Sigmoid colon (tissue), 7 donors: ENCODE measurements at places on chromosomes 2 and 18. TPM values are rescaled to one million over a fixed set of nuclear protein-coding genes. Genes with fewer than 3 reads are reported as not detected.

- H3K4me3 ChIP-seq: no peak overlapping the region
- no peak for DNase-seq
- H3K27me3 ChIP-seq: no peaks in the 10 kb centered on the region
Measured at GRCh38 chr2:56287974-56288373, 104.2 kb downstream of the CCDC85A start.

DNA sequence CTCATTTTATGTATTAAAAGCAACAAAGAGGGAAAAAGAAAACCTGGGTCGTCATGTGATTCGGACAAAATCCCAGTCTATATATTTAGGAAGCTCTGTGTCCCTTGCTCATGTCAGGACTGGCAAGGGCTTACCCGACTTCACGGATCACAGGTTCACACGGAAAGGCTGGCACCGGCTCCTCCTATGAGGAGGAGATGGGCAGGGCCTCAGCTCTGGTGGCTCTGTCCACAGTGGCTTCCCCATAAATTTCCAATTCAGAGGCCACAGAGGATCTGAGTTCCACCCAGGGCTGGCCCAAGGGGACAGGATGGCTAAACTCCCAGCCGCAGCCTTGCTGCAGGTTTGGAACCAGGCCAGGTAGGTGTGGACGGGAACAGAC lies 186.8 kb downstream of the BCL2 start:
- no peaks in the 10 kb centered on the region for H3K27me3 ChIP-seq
- H3K4me1 ChIP-seq: peaks cover 11% of the 10 kb centered on the region
- no peak overlapping the region for H3K4me3 ChIP-seq
- no peaks in the 10 kb centered on the region for H3K36me3 ChIP-seq

GRCh38 chr2:68387408-68388350 lies 22.6 kb downstream of the PLEK start:
- no peak overlapping the region for H3K4me3 ChIP-seq
- H3K27ac ChIP-seq: no peak overlapping the region
- DNase-seq: no peak
- H3K36me3 ChIP-seq: no peaks in the 10 kb centered on the region
- H3K27me3 ChIP-seq: no peaks in the 10 kb centered on the region
- peaks cover 5% of the 10 kb centered on the region for H3K4me1 ChIP-seq

DNA sequence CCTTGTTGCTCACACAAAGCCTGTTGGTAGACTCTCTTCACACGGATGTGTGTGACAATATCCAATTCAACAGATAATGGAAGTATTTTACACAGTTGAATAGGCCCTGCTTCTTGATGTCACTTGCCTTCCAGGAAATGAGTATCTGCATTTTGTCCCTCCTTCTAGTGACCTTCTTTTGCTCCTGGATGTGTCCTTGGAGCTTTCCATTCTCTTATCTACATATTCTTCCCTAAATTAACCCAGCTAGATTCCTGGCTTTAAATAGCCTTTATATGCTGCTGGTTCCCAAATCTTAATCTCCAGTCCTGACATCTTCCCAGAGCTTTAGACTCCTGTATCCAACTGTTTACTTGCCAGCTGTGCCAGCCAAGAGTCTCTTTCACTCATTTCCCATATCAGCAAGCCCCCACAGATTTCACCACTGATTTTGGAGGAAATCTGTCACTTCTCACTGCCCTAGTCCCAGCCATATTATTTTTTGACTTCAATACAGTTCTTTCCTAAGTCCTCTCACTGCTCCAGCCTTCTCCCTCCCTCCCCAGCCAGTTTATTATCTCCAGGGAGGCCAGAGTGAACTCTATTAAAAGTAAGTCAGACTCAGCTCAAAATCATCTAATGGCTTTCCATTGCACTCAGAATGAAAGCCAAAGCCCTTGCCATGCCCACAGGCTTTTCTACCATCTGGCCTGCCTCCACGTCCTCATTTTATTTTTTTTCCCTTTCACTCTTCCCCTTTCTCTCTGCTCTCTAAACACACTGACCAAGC lies 170.0 kb downstream of the PDE11A start:
- DNase-seq: no peak
- peak overlapping the region; percentile 34 for H3K27ac ChIP-seq
- no peaks in the 10 kb centered on the region for H3K36me3 ChIP-seq
- H3K4me1 ChIP-seq: no peaks in the 10 kb centered on the region
- H3K4me3 ChIP-seq: no peak overlapping the region

GRCh38 chr18:48359626-48360025 lies 49.6 kb downstream of the ZBTB7C start:
- DNase-seq: peak; percentile 12
- H3K4me3 ChIP-seq: no peak overlapping the region
- no peak overlapping the region for H3K27ac ChIP-seq
- no peaks in the 10 kb centered on the region for H3K36me3 ChIP-seq

NETO1 gene
- under 0.01 TPM for total RNA-seq

- H3K36me3 ChIP-seq: no peaks in the 10 kb centered on the region
- DNase-seq: no peak
- peak overlapping the region; percentile 49 for H3K27ac ChIP-seq
- H3K4me1 ChIP-seq: peaks cover 13% of the 10 kb centered on the region
- no peak overlapping the region for H3K4me3 ChIP-seq
Measured at GRCh38 chr2:223725986-223726970, 111.1 kb downstream of the AP1S3 start.

GRCh38 chr18:71293322-71293721 lies 1004.5 kb downstream of the SOCS6 start:
- H3K36me3 ChIP-seq: no peaks in the 10 kb centered on the region
- no peaks in the 10 kb centered on the region for H3K4me1 ChIP-seq
- no peaks in the 10 kb centered on the region for H3K27me3 ChIP-seq
- no peak for DNase-seq
- no peak overlapping the region for H3K4me3 ChIP-seq

GRCh38 chr2:205708231-205708631 lies 25.9 kb downstream of the NRP2 start:
- H3K36me3 ChIP-seq: peaks cover 7% of the 10 kb centered on the region
- peak overlapping the region; percentile 96 for H3K27ac ChIP-seq
- H3K4me1 ChIP-seq: peaks cover 92% of the 10 kb centered on the region
- no peak overlapping the region for H3K4me3 ChIP-seq
- no peaks in the 10 kb centered on the region for H3K27me3 ChIP-seq
- peak; percentile 83 for DNase-seq
